Stimulated activated CD8-positive, alpha-beta memory T cell treated with anti-CD3 and anti-CD28 coated beads, Interleukin-7, amount 100 ng/mL, for 48 hours (primary cell): ENCODE measurements at places on chromosomes 1 and 21.

GRCh38 chr1:245579881-245580280 is 425.1 kb downstream of the KIF26B start:
- no peak for DNase-seq

- DNase-seq: no peak
Measured at GRCh38 chr1:174413632-174414031, 34.1 kb upstream of the GPR52 start.

GRCh38 chr1:81982523-81982922 is 181.8 kb downstream of the ADGRL2 start:
- no peak for DNase-seq

DNA sequence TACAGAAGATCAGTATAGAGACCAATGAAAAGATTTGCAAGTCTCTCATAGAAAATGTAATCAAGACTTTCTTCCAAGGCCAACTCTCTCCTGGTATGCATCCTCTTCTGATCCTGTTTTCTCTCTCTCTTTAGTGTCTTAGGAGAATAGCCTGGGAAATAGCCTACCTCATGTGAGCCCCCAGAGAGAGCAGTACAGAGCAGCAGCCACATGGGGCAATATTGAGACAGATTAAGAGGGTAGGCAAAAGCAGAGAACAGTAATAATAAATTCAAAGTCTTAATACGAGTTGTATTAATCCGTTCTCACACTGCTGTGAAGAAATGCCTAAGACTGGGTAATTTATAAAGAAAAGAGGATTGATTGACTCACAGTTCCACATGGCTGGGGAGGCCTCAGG is 61.4 kb downstream of the RNASEL start:
- no peak for DNase-seq

GRCh38 chr1:245306628-245307410 is 152.0 kb downstream of the KIF26B start:
- DNase-seq: no peak

DNA sequence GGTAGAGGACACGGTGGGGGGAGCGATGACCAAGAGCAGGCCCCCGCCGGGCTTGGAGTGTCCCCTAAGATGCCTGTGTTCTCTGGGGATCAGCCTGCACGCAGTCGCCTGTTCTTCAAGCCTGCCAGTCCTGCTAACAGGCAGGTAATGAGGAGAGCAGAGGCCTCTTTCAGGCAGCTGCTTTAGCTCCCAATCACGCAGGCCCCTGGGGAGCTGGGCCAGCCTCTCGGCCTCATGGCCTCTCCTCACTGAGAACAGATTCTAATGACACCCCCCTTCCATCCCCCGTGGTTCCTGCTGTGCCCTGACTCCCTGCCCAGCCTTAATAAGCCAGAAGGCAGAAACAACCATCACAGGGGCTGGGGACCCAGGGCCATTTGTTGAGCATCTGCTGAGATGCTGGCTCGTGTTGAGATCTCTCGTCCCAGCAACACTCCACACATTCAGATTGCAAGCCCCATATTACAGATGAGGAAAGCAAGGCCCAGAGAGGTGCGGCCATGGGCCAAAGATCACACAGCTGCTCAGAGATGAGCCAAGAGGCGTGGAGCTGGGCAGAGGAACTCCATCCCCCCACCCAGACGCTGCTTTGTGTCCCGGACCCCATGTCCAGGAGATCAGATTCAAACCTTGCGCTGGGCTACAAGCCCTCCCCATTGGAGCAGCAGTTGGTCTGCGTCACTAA is 71.6 kb upstream of the CASZ1 start:
- no peak for DNase-seq

- DNase-seq: no peak
Measured at GRCh38 chr21:38908537-38908936, 102.8 kb downstream of the ETS2 start.

DNA sequence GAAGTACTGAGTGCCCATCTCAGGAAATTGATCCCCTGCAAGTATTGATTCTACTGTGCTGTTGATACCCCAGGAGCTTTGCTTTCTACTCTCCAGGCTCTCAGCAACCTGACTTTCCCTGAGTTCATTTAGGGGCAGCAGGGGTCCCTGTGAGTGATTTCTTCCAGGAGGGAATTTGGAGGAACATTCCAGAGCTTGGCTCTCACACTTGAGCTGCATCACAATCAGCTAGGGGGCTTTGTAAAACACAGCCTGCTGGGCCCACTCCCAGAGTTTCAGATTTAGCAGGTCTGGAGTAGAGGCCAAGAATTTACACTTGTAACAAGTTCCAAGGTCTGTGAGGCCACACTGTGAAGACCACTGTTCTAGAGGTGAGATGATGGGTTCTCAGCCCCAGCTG is 16.1 kb upstream of the ACTL8 start:
- no peak for DNase-seq

DNA sequence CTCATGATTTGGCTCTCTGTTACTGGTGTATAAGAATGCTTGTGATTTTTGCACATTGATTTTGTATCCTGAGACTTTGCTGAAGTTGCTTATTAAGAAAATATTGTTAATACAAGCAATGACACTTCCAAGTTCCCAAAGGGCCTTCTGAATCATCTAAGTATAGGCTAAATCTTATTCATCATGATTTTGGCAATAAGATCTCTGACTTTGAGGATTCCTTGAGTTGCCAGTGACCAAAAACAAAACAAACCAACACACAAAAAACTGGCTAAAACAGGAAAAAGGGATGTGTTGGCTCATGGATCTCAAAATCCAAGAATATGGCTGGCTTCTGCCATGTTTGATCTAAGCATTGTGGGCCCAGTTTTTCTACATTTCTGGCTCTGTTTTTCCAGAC is 163.4 kb downstream of the HHIPL2 start:
- no peak for DNase-seq
